Left ventricle myocardium inferior (tissue), 1 donor: ENCODE measurements at places on chromosomes 5 and 9. TPM values are rescaled to one million over a fixed set of nuclear protein-coding genes. Genes with fewer than 3 reads are reported as not detected.

DNA sequence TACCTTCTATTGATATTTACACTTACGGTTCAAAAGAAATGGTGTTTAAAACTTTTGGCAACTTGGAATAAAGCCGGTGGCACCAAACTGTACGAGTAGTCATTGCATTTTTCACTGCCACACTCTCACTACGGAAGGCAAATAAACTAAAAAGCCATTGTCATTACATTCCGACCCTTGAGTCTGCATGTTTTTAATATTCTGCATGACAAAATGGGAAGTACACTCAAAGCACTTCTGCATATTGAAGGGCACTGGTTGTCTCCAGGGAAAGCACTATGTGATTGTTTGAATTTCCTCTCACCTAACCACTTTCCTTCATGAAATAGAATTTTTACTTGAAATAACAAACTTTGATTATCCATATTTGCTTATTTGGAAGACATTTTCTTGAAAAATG, 426.3 kb downstream of the CETN3 start:
- H3K36me3 ChIP-seq: no peaks in the 10 kb centered on the region
- H3K27ac ChIP-seq: no peak overlapping the region
- DNase-seq: no peak

GRCh38 chr9:79621916-79622575, 50.3 kb downstream of the TLE4 start:
- no peak for DNase-seq
- H3K36me3 ChIP-seq: no peaks in the 10 kb centered on the region
- H3K27ac ChIP-seq: no peak overlapping the region
- no peaks in the 10 kb centered on the region for H3K27me3 ChIP-seq
- no peak overlapping the region for H3K4me3 ChIP-seq
- H3K4me1 ChIP-seq: peaks cover 30% of the 10 kb centered on the region

GRCh38 chr5:107196500-107197059, 474.2 kb downstream of the EFNA5 start:
- H3K4me1 ChIP-seq: no peaks in the 10 kb centered on the region
- H3K27ac ChIP-seq: no peak overlapping the region
- no peak overlapping the region for H3K4me3 ChIP-seq
- no peaks in the 10 kb centered on the region for H3K27me3 ChIP-seq

DNA sequence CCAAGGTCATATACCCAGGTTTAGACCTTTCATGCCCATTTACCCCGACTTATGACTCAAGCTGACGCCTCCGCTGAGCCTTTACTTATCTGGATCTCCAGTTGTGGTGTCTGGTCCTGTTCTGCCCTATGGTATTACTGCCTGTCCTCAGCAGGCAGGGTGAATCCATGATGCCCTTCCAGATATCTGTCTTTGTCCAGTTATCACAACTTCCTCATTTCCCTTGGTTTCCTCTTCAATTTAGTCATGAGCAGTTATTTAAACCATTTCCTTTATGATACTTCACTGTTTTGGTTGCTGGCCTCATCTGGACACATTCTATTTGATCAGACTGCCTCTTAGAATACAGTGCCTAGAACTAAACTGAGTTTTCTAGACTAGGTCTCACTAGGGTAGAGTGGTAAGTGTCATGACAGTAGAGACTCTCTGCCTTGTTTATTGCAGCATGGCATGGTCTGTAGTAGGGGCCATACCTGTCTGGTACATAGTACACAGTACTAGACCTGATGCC, 93.3 kb downstream of the MELK start:
- H3K4me3 ChIP-seq: no peak overlapping the region
- no peak overlapping the region for H3K27ac ChIP-seq
- no peaks in the 10 kb centered on the region for H3K27me3 ChIP-seq
- H3K4me1 ChIP-seq: no peaks in the 10 kb centered on the region
- DNase-seq: no peak

DNA sequence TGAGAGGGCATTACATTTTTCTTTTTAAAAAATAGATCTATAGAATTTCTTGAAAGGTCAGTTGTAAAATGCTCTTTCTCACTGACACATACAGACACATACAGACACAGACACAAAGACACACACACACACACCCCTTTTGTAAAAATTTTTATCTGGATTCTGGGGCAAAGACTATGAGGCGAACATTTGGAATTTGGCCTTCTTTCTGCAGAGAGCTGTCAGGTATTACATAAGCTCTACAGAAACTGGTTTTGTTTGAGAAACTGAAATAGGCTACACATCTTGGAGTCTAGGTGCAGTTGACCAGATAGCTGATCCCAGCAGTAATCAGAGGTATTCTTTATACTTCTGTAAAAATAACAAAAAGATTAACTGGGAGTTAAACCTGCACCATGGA, 315.9 kb upstream of the RPS23 start:
- no peaks in the 10 kb centered on the region for H3K36me3 ChIP-seq
- H3K27me3 ChIP-seq: peaks cover 7% of the 10 kb centered on the region
- H3K27ac ChIP-seq: no peak overlapping the region
- DNase-seq: no peak
- no peak overlapping the region for H3K4me3 ChIP-seq

GRCh38 chr5:171776770-171777759, 8.6 kb upstream of the SMIM23 start:
- no peak overlapping the region for H3K27ac ChIP-seq
- H3K27me3 ChIP-seq: no peaks in the 10 kb centered on the region
- no peak overlapping the region for H3K4me3 ChIP-seq
- no peaks in the 10 kb centered on the region for H3K4me1 ChIP-seq
- H3K36me3 ChIP-seq: no peaks in the 10 kb centered on the region

- DNase-seq: no peak
- no peaks in the 10 kb centered on the region for H3K36me3 ChIP-seq
- no peak overlapping the region for H3K27ac ChIP-seq
- no peaks in the 10 kb centered on the region for H3K4me1 ChIP-seq
Measured at GRCh38 chr5:147170603-147171002, 64.2 kb upstream of the STK32A start.

DNA sequence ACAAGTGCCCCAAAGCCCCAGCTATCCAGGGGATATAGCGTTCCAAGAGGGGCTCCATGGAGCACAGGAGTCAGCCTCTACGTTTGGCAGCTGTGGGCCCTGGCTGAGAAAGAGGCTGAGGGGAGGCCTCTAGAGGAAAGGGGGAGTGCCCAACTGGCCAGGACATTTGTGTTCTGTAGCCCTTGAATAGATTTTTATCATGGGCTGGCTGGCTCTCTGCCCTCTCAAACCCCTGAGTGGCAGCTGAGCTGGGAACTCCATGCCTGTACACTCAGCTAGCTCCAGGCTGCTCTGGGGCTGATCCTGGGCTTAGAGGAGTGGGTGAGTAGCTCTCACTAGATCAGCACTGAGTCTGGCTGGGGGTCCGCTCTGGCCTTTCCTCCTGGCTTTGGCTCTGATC, 285.0 kb downstream of the ZSWIM6 start:
- DNase-seq: no peak
- no peak overlapping the region for H3K27ac ChIP-seq
- peaks cover 20% of the 10 kb centered on the region for H3K4me1 ChIP-seq
- no peaks in the 10 kb centered on the region for H3K36me3 ChIP-seq
- H3K4me3 ChIP-seq: no peak overlapping the region
- H3K27me3 ChIP-seq: no peaks in the 10 kb centered on the region

DNA sequence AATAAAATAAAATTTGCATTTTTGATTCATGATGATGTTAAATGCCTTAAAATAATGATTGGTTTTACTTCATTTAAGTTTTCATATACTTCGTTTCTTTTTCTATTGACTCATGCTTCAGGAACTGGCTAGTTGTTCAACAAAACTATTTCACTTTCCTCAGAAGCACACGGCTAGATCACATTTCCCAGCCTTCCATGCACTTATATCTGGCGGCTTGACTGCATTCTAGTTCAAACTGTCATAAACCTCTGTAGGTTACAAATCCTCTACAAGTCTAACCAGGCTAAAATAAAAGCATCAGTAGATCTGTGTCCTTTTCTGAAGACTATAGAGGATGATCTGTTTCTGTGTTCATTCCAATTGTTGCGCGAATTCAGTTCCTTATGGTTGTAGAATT, 46.3 kb upstream of the CNTLN start:
- no peak for DNase-seq
- H3K4me1 ChIP-seq: no peaks in the 10 kb centered on the region
- no peak overlapping the region for H3K27ac ChIP-seq
- no peaks in the 10 kb centered on the region for H3K36me3 ChIP-seq
- H3K27me3 ChIP-seq: peaks cover 6% of the 10 kb centered on the region

- H3K27ac ChIP-seq: peak overlapping the region; percentile 79
- H3K4me3 ChIP-seq: peak overlapping the region; percentile 59
- peak; percentile 62 for DNase-seq
Measured at GRCh38 chr5:116361171-116361967, 213.3 kb downstream of the SEMA6A start.

DNA sequence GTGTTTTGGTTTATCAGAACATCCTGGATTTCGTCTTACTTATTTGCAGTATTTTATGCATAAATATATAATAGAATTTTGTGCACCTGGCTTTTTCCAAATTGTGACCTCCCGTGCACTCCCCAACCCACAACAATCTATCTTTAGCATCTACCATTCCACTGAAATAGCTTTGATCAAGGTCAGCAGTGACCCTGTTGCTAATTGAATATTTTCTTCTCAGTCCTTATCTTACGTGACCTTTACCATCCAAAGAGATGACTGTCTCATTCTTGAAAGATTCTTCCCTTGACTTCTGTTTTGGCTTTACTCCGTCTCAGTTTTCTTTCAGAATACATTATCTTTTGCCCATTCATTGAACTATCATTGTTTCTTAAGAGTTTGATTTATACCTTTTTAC, 18.4 kb downstream of the NDUFS4 start:
- H3K36me3 ChIP-seq: no peaks in the 10 kb centered on the region
- H3K27me3 ChIP-seq: no peaks in the 10 kb centered on the region
- no peak overlapping the region for H3K4me3 ChIP-seq
- H3K27ac ChIP-seq: no peak overlapping the region
- no peak for DNase-seq

DNA sequence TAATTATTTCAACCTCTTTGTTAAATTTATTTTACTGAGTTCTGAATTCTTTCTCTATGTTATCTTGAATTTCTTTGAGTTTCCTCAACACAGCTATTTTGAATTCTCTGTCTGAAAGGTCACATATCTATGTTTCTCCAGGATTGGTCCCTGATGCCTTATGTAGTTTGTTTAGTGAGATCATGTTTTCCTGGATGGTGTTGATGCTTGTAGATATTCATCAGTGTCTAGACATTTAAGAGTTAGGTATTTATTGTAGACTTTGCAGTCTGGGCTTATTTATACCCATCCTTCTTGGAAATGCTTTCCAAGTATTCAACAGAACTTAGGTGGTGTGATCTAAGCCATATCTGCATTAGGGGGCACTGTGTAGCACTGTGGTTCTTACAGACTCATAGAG, 70.2 kb upstream of the SLC27A6 start:
- DNase-seq: no peak
- no peaks in the 10 kb centered on the region for H3K27me3 ChIP-seq
- H3K4me3 ChIP-seq: no peak overlapping the region
- no peaks in the 10 kb centered on the region for H3K36me3 ChIP-seq
- H3K4me1 ChIP-seq: no peaks in the 10 kb centered on the region

DNA sequence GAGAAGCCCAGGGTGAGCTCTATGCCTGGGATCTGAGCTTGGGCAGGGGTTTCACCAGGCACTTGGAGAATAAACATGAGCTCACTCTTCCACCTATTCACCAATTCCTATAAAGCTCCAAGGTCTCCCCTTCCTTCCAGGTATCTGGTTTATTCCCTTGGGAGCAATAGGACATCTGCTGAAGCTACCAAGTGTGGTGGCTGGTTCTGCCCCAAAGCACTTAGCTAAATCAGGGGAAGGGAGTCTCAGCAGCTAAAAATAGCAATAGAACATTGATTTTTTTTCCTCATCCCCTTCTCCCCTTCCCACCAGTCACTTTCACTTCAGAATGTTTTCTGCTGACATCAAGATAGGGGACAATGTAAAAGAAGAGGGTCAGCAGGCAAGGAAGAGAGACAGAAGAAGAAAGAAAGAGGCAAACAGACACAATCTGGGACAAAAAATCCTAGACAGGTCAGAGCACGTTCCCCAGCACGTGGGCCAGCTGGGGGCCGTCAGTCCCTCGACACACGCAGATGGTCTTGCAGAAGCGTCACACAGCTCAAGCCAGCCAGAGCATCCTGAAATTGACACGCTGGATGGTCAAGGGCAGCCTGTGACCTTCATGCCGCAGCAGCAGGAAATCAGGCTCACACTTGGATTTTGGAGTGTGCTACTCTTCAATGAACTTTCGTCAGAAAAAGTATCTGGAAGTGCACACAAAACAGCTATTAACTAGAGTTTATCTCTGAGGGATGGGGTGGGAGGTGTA, 176.0 kb downstream of the ZNF608 start:
- H3K27ac ChIP-seq: no peak overlapping the region
- DNase-seq: no peak
- no peak overlapping the region for H3K4me3 ChIP-seq
- H3K36me3 ChIP-seq: no peaks in the 10 kb centered on the region
- no peaks in the 10 kb centered on the region for H3K27me3 ChIP-seq

DNA sequence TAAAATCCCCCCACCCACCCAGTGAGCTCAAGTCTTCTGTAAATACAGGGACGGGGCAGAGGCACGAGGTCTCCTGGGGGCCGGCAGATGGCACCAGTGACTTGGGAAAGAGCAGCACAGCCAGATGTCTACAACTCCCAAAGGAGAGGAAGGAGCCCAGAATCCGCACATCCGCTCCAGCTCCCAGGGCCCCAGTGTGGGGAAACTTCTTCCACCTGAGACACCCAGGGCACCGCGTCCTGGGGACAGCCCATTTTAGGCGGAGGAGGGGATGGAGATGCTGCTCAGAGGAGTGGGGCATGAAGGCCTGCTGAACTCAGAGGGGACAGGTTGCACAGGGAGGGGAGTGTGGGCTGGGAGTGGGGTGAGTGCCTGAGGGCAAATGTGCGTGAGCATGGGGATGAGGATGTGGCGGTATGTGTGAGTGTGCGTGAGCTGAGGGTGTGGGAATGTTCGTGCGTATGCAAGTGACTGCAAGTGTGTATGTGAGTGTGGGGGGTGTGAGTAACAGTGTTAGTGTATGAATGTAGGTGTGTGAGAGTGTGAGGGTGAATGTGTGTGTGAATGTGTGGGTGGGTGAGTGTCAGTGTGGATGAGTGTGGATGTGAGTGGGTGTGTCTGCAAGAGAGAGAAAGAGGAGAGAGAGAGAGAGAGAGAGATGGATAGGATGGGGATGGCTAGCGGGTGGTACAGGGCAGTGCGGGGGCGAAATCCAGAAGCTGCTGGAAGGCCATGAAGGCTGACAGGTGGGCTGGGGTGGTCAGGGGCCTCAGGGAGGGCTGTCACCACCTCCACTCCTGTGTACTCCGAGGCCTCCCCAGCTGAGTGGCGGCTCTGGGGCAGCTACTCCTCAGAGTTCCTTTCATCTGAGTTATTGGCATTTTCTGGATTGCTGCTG, 63.5 kb downstream of the DUSP1 start:
- no peak overlapping the region for H3K4me3 ChIP-seq
- H3K27me3 ChIP-seq: no peaks in the 10 kb centered on the region
- DNase-seq: no peak
- no peak overlapping the region for H3K27ac ChIP-seq

- DNase-seq: no peak
- H3K36me3 ChIP-seq: peaks cover 15% of the 10 kb centered on the region
- no peak overlapping the region for H3K27ac ChIP-seq
- H3K27me3 ChIP-seq: no peaks in the 10 kb centered on the region
Measured at GRCh38 chr9:135857843-135858242, 49.5 kb downstream of the CAMSAP1 start.

The MSX2 gene
- total RNA-seq: 2.3 TPM

The GLT6D1 gene
- not detected for total RNA-seq

The KCNT1 gene
- 3.3 TPM for total RNA-seq

The CD72 gene
- 0.63 TPM for total RNA-seq

The CDKN2B gene
- total RNA-seq: 0.82 TPM
